ENCODE measurements at places on chromosomes 1 and 21. TPM values are rescaled to one million over a fixed set of nuclear protein-coding genes. Genes with fewer than 3 reads are reported as not detected.
A peak's percentile ranks its signal among the peaks of the same experiment; 100 is the strongest.

DNA sequence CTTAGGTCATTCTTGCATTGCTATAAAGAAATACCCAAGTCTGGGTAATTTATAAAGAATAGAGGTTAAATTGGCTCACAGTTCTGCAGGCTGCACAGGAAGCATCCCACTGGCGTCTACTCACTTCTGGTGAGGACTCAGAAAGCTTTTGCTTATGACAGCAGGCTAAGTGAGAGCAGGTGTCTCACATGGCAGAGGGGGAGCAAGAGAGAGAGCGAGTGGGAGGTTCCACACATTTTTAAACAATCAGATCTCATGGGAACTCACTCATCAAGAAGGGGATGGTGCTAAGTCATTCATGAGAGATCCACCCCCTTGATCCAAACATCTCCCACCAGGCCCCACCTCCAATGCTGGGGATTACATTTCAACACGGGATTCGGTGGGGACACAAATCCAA lies 13.6 kb upstream of the RGS4 start:
- no peak for DNase-seq

GRCh38 chr21:34351786-34352241 lies 12.0 kb upstream of the KCNE2 start:
- peak; percentile 16 for DNase-seq

DNA sequence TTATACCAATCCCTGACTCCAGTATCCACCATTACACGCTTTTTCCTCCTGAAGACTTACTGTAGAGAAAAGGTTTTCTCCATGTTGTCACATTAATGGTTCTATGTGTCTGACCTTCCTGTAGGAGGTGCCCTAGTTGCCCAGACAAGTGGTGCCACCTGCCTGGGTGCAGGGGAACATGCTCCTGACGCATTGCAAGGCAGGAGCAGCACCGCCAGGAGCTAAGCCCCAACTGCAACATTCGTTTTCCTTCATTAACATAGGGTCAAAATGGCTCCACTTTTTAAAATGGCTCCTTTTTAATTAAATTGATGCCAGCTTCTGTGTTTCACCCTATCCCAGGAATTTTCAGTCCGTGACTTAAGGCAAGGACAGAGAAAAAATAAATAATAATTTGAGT lies 220.1 kb upstream of the SAMSN1 start:
- no peak for DNase-seq

DNA sequence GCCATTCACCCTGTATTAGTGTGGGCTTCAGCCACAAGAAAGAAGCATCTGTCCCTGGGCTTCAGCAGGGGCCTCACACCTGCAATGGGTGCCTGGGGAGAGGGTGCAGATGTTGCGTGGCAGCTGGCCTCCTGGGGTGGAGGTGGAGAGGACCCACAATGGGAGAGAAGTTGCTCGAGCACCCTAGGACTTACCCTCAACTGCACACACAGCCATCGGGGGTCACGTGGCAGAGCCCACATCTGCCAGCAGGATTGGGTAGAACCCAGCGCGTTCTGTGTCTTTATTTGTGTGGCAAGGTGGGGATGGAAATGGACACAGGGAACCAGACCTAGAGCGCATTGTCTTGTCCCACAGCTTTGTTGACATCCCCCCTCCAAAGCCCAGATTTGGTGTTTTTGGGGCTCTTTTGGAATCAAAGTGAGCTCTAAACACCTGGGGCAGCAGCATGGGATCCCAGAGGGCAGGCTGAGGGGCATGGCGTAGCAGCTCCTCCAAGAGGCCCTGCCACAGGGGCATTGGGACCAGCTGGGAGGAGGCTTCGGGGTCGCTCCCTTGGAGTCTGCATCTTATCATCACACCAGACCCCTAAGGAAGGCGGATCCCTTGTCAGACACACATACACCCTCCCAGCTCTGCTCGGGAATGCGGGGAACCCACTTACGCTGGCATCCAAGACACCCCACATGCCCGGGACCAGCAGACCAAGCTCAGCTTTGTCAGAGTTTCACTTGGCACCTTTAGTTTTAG lies 5.1 kb downstream of the ABCG1 start:
- DNase-seq: no peak

Gene RBM11
- polyA plus RNA-seq: 8.9 TPM

Data from naive thymus-derived CD4-positive, alpha-beta T cell (primary cell).